Endothelial cell (in vitro differentiated cells): ENCODE measurements at places on chromosomes 6 and 20. TPM values are rescaled to one million over a fixed set of nuclear protein-coding genes. Genes with fewer than 3 reads are reported as not detected.
A peak's percentile ranks its signal among the peaks of the same experiment; 100 is the strongest.

DNA sequence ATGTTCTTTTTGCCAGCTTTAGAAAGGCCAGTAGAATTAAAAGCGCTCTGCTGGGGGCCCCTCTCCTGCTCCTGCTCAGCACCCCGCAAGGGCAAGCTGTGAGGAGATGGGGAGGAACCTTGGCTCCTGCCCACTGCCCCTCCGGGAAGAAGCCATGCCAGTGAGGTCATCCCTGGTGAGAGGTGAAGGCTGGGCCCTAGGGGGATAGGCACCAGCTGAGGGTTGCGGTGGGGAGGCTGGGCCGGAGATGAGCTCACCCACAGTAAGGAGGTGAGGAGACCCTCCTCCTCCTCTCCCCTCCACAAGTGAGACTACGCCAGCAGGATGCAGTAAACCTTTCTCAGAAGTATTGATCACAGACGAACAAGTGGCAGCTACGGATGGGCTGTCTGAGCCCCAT is 32.1 kb downstream of the LRFN2 start:
- H3K4me1 ChIP-seq = peaks cover 23% of the 10 kb centered on the region
- peaks cover 3% of the 10 kb centered on the region for H3K27me3 ChIP-seq
- H3K27ac ChIP-seq = no peak overlapping the region
- H3K4me3 ChIP-seq = no peak overlapping the region
- H3K36me3 ChIP-seq = no peaks in the 10 kb centered on the region

DNA sequence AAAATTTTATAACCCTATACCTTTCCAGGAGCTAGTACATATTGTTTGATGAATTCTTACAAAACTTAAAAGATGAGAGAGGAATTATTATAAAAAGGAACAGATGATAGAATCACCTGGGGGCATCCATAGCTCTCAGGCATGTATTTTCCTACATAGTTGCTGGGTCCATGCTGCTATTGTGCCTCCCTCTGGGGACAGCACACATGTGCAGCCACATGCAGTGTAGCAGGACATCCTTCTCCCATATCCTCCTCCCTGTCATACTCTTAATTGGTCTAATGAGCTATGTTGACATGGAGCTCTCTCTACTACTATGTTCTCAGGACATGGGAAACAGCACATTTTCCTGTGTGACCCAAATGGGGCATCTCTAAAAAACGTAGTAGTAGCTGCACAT is 898.2 kb upstream of the MAP3K7 start:
- no peaks in the 10 kb centered on the region for H3K27me3 ChIP-seq
- H3K27ac ChIP-seq = no peak overlapping the region
- H3K4me3 ChIP-seq = no peak overlapping the region
- peaks cover 2% of the 10 kb centered on the region for H3K4me1 ChIP-seq

- no peak overlapping the region for H3K27ac ChIP-seq
- peaks cover 13% of the 10 kb centered on the region for H3K4me1 ChIP-seq
- H3K27me3 ChIP-seq = peaks cover 4% of the 10 kb centered on the region
- no peaks in the 10 kb centered on the region for H3K36me3 ChIP-seq
- DNase-seq = no peak
Observed at GRCh38 chr6:41732591-41733359, 2.6 kb downstream of the TFEB start.

GRCh38 chr20:34536798-34537394 is 20.7 kb downstream of the DYNLRB1 start:
- H3K4me3 ChIP-seq = no peak overlapping the region
- peaks cover 13% of the 10 kb centered on the region for H3K4me1 ChIP-seq
- peaks cover 40% of the 10 kb centered on the region for H3K36me3 ChIP-seq
- H3K27ac ChIP-seq = no peak overlapping the region
- peaks cover 2% of the 10 kb centered on the region for H3K27me3 ChIP-seq

GRCh38 chr20:6768228-6769140 is 998 bp downstream of the BMP2 start:
- peaks cover 7% of the 10 kb centered on the region for H3K27me3 ChIP-seq
- H3K4me1 ChIP-seq = peaks cover 9% of the 10 kb centered on the region
- H3K4me3 ChIP-seq = peak overlapping the region; percentile 79

GRCh38 chr6:168125429-168126001 is 46.5 kb upstream of the FRMD1 start:
- H3K27me3 ChIP-seq = peaks cover 5% of the 10 kb centered on the region
- H3K4me3 ChIP-seq = no peak overlapping the region
- H3K36me3 ChIP-seq = no peaks in the 10 kb centered on the region

GRCh38 chr20:20608041-20608440 is 104.4 kb downstream of the RALGAPA2 start:
- H3K27me3 ChIP-seq = no peaks in the 10 kb centered on the region
- peaks cover 10% of the 10 kb centered on the region for H3K36me3 ChIP-seq
- no peak overlapping the region for H3K4me3 ChIP-seq
- no peak for DNase-seq
- H3K4me1 ChIP-seq = peaks cover 12% of the 10 kb centered on the region
- H3K27ac ChIP-seq = no peak overlapping the region

DNA sequence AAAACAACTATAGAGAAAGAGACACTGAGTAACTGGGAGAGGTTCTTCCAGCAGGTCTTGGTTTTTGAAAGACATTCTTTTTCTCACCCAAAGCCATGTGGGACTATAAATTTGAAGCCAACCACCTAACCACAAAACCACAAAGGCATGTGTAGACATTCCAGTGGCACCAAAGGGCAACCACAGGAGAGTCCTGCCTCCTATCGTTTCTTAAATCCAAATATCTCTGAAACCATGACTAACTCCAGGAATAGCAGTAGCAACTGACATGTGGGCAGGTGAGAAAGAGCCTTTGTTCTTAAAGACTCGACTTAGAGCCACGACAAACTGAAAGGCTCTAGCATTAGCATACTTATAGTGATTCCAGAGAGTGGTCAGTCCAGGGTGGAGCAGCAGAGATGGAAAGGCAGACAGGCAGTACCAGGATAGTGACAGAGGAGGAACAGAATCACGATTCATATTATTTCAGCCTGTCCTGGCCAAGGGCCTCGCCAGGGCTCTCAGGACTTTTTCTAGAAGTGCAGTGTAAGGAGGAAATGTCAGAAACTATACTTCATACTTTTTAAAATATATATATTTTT is 9.4 kb upstream of the COL9A1 start:
- no peaks in the 10 kb centered on the region for H3K27me3 ChIP-seq
- no peaks in the 10 kb centered on the region for H3K4me1 ChIP-seq
- no peaks in the 10 kb centered on the region for H3K36me3 ChIP-seq
- no peak overlapping the region for H3K4me3 ChIP-seq
- H3K27ac ChIP-seq = no peak overlapping the region
- no peak for DNase-seq

DNA sequence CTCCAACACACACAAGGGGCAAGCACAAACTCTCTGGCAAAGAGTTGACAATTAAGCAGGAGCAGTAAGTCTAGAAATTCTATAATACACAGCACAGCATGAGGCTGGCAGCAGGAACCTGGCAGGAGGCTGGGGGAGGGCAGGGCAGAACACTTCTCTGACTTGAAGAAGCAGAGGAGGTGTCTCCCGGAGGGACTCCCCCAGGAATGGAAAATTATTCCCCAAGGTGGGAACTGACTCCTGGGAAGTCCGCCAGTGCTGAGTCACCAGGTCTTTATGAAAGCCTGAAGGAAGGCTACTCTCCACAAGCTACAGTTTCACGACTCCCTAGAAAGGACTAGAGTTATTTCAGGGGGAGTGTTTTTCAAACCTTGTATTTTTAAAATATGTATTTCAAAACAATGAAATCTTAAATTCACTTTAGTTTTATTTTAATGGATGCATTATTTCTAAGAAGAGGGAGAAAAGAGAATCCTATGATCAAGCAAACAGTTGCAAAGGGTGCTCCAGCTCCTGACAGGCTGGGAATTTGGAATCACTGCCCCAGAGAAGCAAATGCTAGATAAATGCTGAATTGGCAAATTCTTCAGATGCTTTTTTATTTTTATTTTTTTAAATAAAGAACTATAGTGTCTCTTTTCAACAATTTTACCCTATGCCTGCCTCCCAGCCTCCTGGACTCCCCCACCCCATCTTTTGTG is 192.8 kb downstream of the LY86 start:
- no peak overlapping the region for H3K27ac ChIP-seq
- H3K4me3 ChIP-seq = no peak overlapping the region
- H3K4me1 ChIP-seq = no peaks in the 10 kb centered on the region
- no peaks in the 10 kb centered on the region for H3K36me3 ChIP-seq
- DNase-seq = no peak

DNA sequence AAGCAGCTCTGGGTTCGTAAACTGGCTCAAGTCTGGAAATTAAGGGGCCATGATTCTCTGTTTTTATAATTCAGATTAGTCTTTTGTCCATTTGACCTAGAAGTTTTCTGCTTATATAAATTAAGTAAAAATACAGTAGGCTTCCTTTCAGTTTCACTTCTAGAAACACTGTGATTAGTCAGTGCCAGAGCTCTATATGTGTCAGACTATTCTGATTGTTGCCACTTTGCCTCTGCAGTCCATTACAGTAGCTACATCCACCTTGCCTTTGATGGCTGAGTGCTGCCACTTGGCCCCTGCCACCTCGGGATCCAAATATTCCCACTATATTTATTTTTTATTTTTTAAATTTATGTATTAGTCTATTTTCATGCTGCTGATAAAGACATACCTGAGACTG is 7.9 kb downstream of the ZC2HC1B start:
- no peak overlapping the region for H3K27ac ChIP-seq
- H3K4me3 ChIP-seq = no peak overlapping the region
- no peak for DNase-seq
- peaks cover 26% of the 10 kb centered on the region for H3K36me3 ChIP-seq
- no peaks in the 10 kb centered on the region for H3K4me1 ChIP-seq
- H3K27me3 ChIP-seq = no peaks in the 10 kb centered on the region

GRCh38 chr20:14355791-14356190 is 18.4 kb upstream of the FLRT3 start:
- no peak overlapping the region for H3K4me3 ChIP-seq
- no peak overlapping the region for H3K27ac ChIP-seq
- no peaks in the 10 kb centered on the region for H3K4me1 ChIP-seq
- no peaks in the 10 kb centered on the region for H3K36me3 ChIP-seq

GRCh38 chr20:1266167-1266973 is at the start of gene SNPH:
TSS of gene SNPH (plus strand) at chr20:1266294. CDS start at chr20:1296240, 29,946 bp downstream.
- DNase-seq = peak; percentile 53
- H3K36me3 ChIP-seq = peaks cover 3% of the 10 kb centered on the region
- H3K27me3 ChIP-seq = peaks cover 4% of the 10 kb centered on the region

GRCh38 chr6:85469276-85470022 is 19.6 kb downstream of the NT5E start:
- DNase-seq = no peak
- no peaks in the 10 kb centered on the region for H3K36me3 ChIP-seq
- no peaks in the 10 kb centered on the region for H3K27me3 ChIP-seq
- H3K4me1 ChIP-seq = peaks cover 22% of the 10 kb centered on the region
- H3K27ac ChIP-seq = no peak overlapping the region
- H3K4me3 ChIP-seq = no peak overlapping the region

- peaks cover 8% of the 10 kb centered on the region for H3K36me3 ChIP-seq
- peaks cover 3% of the 10 kb centered on the region for H3K27me3 ChIP-seq
- H3K4me1 ChIP-seq = no peaks in the 10 kb centered on the region
Observed at GRCh38 chr6:159941286-159942113, 27.4 kb upstream of the IGF2R start.

GRCh38 chr6:26344658-26345057 is 20.3 kb upstream of the BTN3A2 start:
- peaks cover 2% of the 10 kb centered on the region for H3K4me1 ChIP-seq
- H3K4me3 ChIP-seq = no peak overlapping the region
- H3K27ac ChIP-seq = no peak overlapping the region
- H3K36me3 ChIP-seq = no peaks in the 10 kb centered on the region

DNA sequence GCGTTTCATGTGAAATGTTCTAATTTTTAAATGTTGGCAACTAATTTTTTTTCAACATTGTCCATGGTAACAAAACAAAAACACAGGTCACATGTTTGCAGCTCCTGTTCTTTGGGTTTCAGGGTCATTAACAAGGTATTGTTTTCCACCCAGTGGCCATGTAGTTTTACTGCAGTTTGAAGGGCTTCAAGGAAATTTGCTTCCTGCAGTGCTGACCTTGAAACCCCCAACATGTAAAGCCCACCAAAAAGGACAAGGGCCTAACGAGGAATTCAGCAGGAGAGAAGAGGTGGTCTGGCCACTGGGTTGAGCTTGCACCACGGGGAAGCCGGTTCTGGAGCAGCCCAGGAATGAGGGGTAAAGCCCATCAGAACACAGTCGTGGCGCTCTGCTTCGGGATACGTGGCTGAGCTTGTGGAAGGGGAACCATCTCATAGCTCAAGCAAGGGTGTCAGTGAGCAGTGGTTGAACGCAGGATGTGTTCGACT is 13.9 kb upstream of the KLHL31 start:
- H3K27me3 ChIP-seq = no peaks in the 10 kb centered on the region
- no peaks in the 10 kb centered on the region for H3K4me1 ChIP-seq
- H3K27ac ChIP-seq = peak overlapping the region; percentile 75
- H3K36me3 ChIP-seq = no peaks in the 10 kb centered on the region
- no peak overlapping the region for H3K4me3 ChIP-seq

- H3K4me1 ChIP-seq = no peaks in the 10 kb centered on the region
- H3K27me3 ChIP-seq = peaks cover 14% of the 10 kb centered on the region
- no peaks in the 10 kb centered on the region for H3K36me3 ChIP-seq
- DNase-seq = no peak
Observed at GRCh38 chr20:48196486-48196885, 411.2 kb upstream of the SULF2 start.

DNA sequence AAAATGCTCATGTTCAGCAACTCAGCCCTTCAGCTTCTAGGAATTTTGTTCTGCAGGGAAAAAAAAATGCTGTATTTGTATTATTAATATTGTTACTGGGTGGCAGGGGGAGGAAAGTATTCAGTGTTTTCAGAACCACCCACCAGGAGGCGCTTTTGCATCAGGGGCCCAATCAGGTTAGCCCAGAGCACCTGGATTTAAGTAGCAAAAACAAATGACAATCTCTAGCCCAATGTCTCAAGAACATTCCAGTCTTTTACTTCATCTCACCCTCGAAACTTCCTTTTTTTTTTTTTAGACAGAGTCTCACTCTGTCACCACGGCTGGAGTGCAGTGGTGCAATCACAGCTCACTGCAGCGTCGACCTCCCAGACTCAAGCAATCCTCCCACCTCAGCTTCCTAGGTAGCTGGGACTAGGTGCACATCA is 635 bp upstream of the C20orf203 start:
- no peak overlapping the region for H3K4me3 ChIP-seq
- peaks cover 17% of the 10 kb centered on the region for H3K4me1 ChIP-seq
- H3K36me3 ChIP-seq = no peaks in the 10 kb centered on the region
- DNase-seq = peak; percentile 63
- no peak overlapping the region for H3K27ac ChIP-seq

DNA sequence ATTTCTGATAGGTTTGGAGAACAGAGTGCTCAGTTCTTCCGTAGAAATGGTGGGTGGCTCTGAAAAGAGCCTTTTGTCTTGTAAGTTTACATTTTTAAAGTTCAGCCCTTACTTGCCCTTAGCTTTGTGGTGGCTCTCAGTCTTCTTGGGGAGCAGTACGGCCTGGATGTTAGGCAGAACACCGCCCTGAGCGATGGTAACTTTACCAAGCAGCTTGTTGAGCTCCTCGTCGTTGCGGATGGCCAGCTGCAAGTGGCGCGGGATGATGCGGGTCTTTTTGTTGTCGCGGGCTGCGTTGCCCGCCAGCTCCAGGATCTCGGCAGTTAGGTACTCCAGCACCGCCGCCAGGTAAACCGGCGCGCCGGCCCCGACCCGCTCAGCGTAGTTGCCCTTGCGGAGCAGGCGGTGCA is 19.5 kb downstream of the OR2B2 start:
- H3K27me3 ChIP-seq = peaks cover 6% of the 10 kb centered on the region
- H3K4me3 ChIP-seq = no peak overlapping the region
- H3K36me3 ChIP-seq = peaks cover 3% of the 10 kb centered on the region
- H3K4me1 ChIP-seq = peaks cover 28% of the 10 kb centered on the region
- DNase-seq = no peak

FNDC11 gene
- total RNA-seq = 1.3 TPM

OPRM1 gene
- not detected for total RNA-seq

RIMS4 gene
- 0.10 TPM for total RNA-seq

C6orf58 gene
- 0.82 TPM for total RNA-seq

SOBP gene
- 1.5 TPM for total RNA-seq

ZBTB46 gene
- total RNA-seq = 42.1 TPM

ORC3 gene
- 22.5 TPM for total RNA-seq

MTG2 gene
- 20.2 TPM for total RNA-seq

SLC22A1 gene
- total RNA-seq = 2.7 TPM

WFDC12 gene
- not detected for total RNA-seq

RAET1L gene
- total RNA-seq = not detected
